Activated CD4-positive, alpha-beta memory T cell treated with anti-CD3 and anti-CD28 coated beads, Interleukin-2, amount 10 ng/mL, durations not matched to agents 7 days and 5 days (primary cell): ENCODE measurements at places on chromosomes 2 and 18. TPM values are rescaled to one million over a fixed set of nuclear protein-coding genes. Genes with fewer than 3 reads are reported as not detected.
A peak's percentile ranks its signal among the peaks of the same experiment; 100 is the strongest.

Gene KIF3C
- 10.3 TPM for total RNA-seq

Gene HOXD4
- not detected for total RNA-seq

Gene IKZF2
- total RNA-seq, result 6.0 TPM

Gene STARD6
- not detected for total RNA-seq

Gene RGPD3
- total RNA-seq, result 0.20 TPM

Gene KCNE4
- not detected for total RNA-seq

Gene AMER3
- total RNA-seq, result not detected

Gene L3MBTL4
- not detected for total RNA-seq

Gene GPR148
- not detected for total RNA-seq

Gene RAB6C
- total RNA-seq, result 0.10 TPM

Gene SPC25
- 33.3 TPM for total RNA-seq

Gene ABCG8
- total RNA-seq, result not detected

Gene NEB
- 0.38 TPM for total RNA-seq

Gene LTBP1
- 0.35 TPM for total RNA-seq

Gene CACNB4
- 0.28 TPM for total RNA-seq

DNA sequence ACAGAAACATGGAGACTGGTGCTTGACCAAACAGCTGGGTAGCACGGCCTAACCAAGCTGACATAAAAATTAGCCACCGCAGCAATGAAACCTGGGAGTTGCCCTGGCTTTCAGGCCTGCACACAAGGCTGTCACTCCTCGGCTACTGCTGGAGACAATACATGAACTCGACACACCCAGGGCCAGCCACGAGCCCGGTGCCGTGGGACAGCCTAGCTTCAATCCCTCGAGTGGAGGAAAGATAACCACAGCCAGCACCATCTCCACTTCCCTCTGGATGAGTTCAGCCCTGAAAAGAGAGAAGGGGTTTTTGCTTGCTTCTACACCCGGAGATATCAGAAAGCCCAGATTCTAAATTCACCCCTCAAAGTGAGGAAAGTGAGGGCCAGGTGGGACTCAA lies 78.0 kb downstream of the BCL2L11 start:
- DNase-seq, result no peak
- peaks cover 4% of the 10 kb centered on the region for H3K4me1 ChIP-seq
- no peak overlapping the region for H3K27ac ChIP-seq
- H3K4me3 ChIP-seq, result no peak overlapping the region
- peaks cover 9% of the 10 kb centered on the region for H3K36me3 ChIP-seq

GRCh38 chr2:146701183-146701582 lies 1143.6 kb upstream of the ACVR2A start:
- H3K4me1 ChIP-seq, result no peaks in the 10 kb centered on the region
- H3K36me3 ChIP-seq, result no peaks in the 10 kb centered on the region
- H3K27ac ChIP-seq, result no peak overlapping the region
- no peak overlapping the region for H3K4me3 ChIP-seq

GRCh38 chr2:37568565-37568964 lies 102.9 kb downstream of the CDC42EP3 start:
- peak; percentile 44 for DNase-seq
- peaks cover 23% of the 10 kb centered on the region for H3K4me1 ChIP-seq
- H3K27me3 ChIP-seq, result peaks cover 10% of the 10 kb centered on the region

DNA sequence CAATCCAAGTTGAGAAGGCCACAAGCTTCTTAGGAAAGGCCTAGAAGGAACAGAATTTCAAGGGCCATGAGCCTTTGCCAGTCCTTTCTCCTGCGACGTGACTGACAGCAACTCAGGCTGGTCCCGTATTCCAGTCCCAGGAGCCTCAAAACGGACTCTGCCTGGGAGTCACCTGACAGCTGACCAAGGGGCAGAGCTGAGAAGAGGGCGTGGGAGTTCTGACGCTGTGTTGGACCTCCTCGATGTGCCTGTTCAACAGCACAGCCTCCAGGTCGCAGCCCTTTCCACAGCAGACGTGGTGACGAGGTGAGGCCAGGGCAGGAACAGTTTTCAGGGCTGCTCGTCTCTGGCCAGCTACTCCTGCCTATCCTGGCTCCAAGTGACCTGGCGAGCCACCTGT lies 37.6 kb downstream of the CENPO start:
- H3K4me1 ChIP-seq, result peaks cover 18% of the 10 kb centered on the region
- DNase-seq, result no peak
- H3K36me3 ChIP-seq, result peaks cover 23% of the 10 kb centered on the region
- H3K27me3 ChIP-seq, result no peaks in the 10 kb centered on the region
- no peak overlapping the region for H3K27ac ChIP-seq

- H3K36me3 ChIP-seq, result no peaks in the 10 kb centered on the region
Observed at GRCh38 chr2:41598161-41598894, 449.5 kb upstream of the PKDCC start.

- H3K27me3 ChIP-seq, result no peaks in the 10 kb centered on the region
- H3K27ac ChIP-seq, result peak overlapping the region; percentile 52
- peaks cover 49% of the 10 kb centered on the region for H3K4me1 ChIP-seq
- DNase-seq, result no peak
- no peak overlapping the region for H3K4me3 ChIP-seq
- H3K36me3 ChIP-seq, result peaks cover 28% of the 10 kb centered on the region
Observed at GRCh38 chr2:25279091-25279651, 62.6 kb downstream of the DNMT3A start.

DNA sequence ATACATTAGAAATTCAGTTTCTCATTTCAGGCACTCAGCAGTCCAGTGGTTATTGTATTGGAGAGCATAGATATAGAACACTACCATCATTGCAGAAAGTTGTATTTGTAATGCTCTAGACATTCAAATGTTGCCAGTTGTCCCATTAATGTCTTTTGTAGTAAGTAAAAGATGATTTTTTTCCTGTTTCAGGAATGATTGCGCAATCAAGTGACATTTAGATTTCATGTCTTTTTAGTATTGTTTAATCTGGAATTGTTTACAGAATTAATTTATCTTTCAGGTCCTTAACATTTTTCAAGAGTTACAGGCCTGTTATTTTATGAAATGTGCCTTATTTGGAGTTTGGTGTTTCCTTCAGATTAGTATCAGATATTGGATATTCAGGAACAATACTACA lies 134.7 kb downstream of the MSTN start:
- H3K27me3 ChIP-seq, result peaks cover 5% of the 10 kb centered on the region
- no peak overlapping the region for H3K4me3 ChIP-seq
- DNase-seq, result no peak
- H3K27ac ChIP-seq, result no peak overlapping the region
- no peaks in the 10 kb centered on the region for H3K36me3 ChIP-seq

DNA sequence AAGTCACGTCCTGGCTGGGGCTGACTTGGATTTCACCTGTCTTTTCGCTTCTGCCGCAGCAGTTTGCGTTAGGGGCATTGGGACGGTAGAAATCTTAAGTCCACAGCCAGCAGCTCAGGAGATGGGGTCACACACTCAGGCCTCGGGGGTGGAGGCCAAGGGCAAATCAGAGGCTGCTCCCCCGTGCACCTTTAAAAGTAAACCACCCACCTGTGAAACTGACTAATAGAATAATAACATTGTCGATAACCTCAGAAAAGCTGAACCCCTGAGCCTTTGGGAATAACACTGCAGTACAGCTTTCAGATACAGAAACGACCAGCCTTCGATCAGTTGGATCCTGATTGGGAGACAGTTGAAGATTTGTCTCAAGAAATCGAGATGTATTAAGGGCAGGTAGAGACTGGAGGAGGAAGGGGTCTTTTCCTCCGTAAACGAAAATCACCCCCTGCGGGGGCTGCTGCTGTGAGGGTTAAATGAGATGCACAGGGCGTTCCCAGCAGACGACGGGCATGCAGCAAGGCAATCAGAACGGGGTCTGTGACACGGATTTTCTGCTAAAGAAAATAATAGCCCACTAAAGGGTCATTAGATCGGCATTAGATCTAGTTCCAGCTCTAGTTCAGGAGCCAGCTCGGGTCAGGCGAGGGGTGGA lies 16.4 kb upstream of the NFATC1 start:
- H3K4me3 ChIP-seq, result no peak overlapping the region
- H3K36me3 ChIP-seq, result peaks cover 4% of the 10 kb centered on the region
- DNase-seq, result no peak
- no peak overlapping the region for H3K27ac ChIP-seq
- H3K27me3 ChIP-seq, result no peaks in the 10 kb centered on the region
- peaks cover 14% of the 10 kb centered on the region for H3K4me1 ChIP-seq

DNA sequence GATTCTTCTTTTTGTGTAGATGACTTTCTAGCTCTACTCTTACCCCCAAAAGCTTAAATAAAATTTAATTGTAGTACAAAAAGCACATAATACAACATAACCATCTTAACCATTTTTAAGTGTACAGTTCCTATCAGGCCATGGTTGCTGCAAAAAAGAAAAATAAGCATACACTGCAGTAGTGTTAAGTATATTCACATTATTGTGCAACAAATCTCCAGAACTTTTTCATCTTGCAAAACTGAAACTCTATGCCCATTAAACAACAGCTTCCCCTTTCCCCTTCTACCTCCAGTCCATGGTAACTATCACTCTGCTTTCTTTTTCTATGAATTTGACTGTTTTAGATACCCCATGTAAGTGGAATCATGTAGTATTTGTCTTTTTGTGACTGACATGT lies 18.1 kb downstream of the PPM1B start:
- peaks cover 37% of the 10 kb centered on the region for H3K36me3 ChIP-seq
- H3K27ac ChIP-seq, result no peak overlapping the region
- H3K27me3 ChIP-seq, result no peaks in the 10 kb centered on the region
- H3K4me3 ChIP-seq, result no peak overlapping the region
- no peak for DNase-seq

DNA sequence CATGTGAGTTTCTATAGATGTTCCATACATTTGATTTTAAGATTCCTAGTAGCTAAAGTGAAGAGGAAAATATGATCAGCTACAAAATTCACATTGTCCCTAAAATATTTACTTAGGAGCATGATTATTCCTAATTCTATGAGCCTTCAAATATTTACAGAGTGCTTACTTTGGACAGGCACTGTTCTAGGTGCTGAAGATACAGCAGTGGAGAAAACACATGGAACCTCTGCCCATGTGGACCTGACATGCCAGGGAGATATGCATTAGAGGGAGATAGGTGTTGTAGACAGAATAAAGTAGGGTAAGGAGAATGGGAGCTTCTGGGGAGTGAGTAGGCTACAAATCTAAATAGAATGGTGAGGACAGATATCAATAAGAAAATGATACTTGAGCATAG lies 62.6 kb upstream of the TACR1 start:
- no peaks in the 10 kb centered on the region for H3K4me1 ChIP-seq
- H3K27ac ChIP-seq, result no peak overlapping the region
- no peak overlapping the region for H3K4me3 ChIP-seq
- no peak for DNase-seq
- H3K27me3 ChIP-seq, result peaks cover 5% of the 10 kb centered on the region
- H3K36me3 ChIP-seq, result no peaks in the 10 kb centered on the region

GRCh38 chr18:27022477-27022876 lies 157.0 kb upstream of the AQP4 start:
- H3K27ac ChIP-seq, result no peak overlapping the region
- no peak for DNase-seq
- H3K4me3 ChIP-seq, result no peak overlapping the region
- H3K36me3 ChIP-seq, result no peaks in the 10 kb centered on the region

GRCh38 chr2:16656784-16657391 lies 8.7 kb downstream of the CYRIA start:
- H3K36me3 ChIP-seq, result no peaks in the 10 kb centered on the region
- no peak for DNase-seq
- no peak overlapping the region for H3K27ac ChIP-seq
- H3K4me1 ChIP-seq, result no peaks in the 10 kb centered on the region
- H3K4me3 ChIP-seq, result no peak overlapping the region

- no peaks in the 10 kb centered on the region for H3K36me3 ChIP-seq
- DNase-seq, result no peak
- H3K4me3 ChIP-seq, result no peak overlapping the region
- no peak overlapping the region for H3K27ac ChIP-seq
- peaks cover 2% of the 10 kb centered on the region for H3K27me3 ChIP-seq
- no peaks in the 10 kb centered on the region for H3K4me1 ChIP-seq
Observed at GRCh38 chr18:10690366-10690765, 164.5 kb downstream of the NAPG start.

DNA sequence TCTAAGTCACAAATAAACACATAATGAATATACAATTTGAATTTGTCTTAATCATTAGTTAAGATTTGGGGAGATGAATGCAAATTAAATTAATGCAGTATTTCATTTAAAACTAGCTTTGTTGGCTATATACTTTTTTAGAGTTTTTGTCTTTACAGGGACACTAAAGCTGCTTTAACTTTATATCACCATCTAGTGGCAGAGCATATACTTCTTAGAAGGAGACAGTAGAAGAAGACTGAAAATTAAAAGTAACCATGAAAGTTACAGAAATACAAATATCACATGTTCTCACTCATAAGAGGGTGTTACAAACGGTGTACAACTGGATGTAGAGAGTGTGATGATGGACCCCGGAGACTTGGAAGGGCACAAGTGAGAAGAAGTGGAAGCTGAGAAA lies 268.3 kb upstream of the NETO1 start:
- no peaks in the 10 kb centered on the region for H3K4me1 ChIP-seq
- H3K27ac ChIP-seq, result no peak overlapping the region
- no peak overlapping the region for H3K4me3 ChIP-seq
- no peaks in the 10 kb centered on the region for H3K36me3 ChIP-seq
- no peaks in the 10 kb centered on the region for H3K27me3 ChIP-seq

DNA sequence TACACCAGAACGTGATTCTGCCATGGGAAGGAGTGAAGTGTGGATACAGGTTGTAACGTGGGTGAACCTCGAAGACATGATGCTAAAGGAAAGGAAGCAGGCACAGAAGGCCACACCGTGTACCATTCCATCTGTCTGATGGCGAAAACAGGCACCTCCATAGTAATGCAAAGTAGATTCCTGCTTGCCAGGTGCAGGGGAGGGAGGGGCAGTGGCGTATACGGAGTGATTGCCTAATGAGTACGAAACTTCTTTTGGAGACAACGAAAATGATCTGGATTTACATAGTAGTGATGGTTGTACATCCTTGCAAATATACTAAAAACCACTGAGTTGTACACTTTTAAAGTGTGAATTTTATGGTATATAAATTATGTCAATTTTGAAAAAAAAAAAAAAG lies 106.7 kb downstream of the GBX2 start:
- H3K27ac ChIP-seq, result no peak overlapping the region
- H3K27me3 ChIP-seq, result peaks cover 2% of the 10 kb centered on the region
- no peaks in the 10 kb centered on the region for H3K4me1 ChIP-seq
- DNase-seq, result no peak

- H3K27me3 ChIP-seq, result no peaks in the 10 kb centered on the region
- peaks cover 72% of the 10 kb centered on the region for H3K36me3 ChIP-seq
- no peak overlapping the region for H3K27ac ChIP-seq
- H3K4me3 ChIP-seq, result no peak overlapping the region
Observed at GRCh38 chr2:135064149-135064548, 12.1 kb downstream of the RAB3GAP1 start.

DNA sequence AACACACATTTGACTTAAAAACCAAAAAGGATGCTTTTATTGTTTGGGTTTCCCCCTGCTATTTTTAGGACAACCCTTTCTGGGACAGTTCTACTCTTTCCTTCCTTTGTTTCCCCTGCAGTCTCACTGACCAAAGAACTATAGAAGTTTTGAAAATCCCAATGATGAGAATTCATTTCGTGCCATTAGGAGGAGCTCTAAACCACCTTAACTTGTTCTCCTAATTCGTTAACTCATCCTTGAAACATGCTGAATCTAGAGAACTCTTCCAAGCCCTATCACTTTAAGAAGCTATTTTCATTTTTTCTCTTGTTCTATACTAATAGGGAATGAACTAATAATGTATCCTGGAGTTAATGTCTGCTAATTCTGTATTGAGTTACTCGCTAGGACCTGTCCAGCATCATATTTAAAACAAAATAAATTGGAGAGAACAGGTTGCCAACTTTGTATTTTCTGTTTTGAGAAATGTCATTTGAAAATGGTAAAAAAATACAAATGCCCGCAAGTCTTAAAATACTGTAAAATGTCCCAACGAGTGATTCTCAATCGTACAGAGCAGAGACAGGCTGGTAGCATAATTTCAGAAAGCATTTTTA lies 62.9 kb downstream of the AFTPH start:
- H3K27me3 ChIP-seq, result no peaks in the 10 kb centered on the region
- peaks cover 42% of the 10 kb centered on the region for H3K36me3 ChIP-seq
- DNase-seq, result no peak
